ENCODE measurements at places on chromosomes 11 and 22. TPM values are rescaled to one million over a fixed set of nuclear protein-coding genes. Genes with fewer than 3 reads are reported as not detected.

DNA sequence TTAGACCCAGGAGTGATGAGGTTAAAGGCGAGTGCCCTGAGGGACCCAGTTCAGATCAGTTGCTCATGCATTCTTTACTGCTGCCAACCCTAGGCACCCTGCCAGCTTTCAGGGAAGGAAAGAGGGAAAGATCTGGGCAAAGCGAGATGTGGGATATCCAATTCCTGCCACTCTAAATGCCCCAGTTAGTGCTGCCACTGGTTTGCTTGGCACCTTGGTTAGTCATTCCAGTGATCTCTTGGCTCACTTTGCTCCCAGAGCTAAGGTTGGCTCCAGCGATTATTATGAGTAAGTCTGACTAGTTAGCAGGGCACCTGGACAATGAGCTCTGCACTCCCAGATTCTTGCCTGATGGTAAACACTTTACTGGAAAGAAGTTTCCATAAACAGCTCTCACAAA lies 85.0 kb downstream of the INSC start:
- DNase-seq: no peak

GRCh38 chr11:68371171-68372041 lies 59.0 kb downstream of the LRP5 start:
- no peak for DNase-seq

- no peak for DNase-seq
Measured at GRCh38 chr11:2263724-2264360, 6.5 kb downstream of the ASCL2 start.

GRCh38 chr11:95849087-95849825 lies 59.0 kb downstream of the CEP57 start:
- no peak for DNase-seq

DNA sequence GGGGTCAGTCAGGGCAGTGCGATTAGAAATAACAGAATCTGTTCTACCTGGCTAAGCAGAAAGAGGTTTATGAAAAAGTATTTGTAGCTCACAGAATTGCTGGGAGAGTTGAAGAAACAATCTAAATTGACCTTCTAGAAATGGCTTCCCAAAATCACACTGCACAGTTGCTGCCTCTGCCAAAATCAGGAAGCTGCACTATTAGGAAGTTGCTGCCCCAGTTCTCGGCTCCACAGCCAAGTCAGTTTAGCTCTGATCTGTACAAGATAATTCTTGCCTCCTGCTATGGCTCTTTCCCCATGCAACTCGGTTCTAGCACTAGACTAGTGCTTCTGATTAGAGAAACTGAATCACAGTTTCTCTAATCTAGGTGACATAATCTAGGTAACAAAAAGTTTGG lies 16.0 kb upstream of the CCDC90B start:
- DNase-seq: no peak

GRCh38 chr22:46931414-46931813 lies 169.0 kb downstream of the TBC1D22A start:
- DNase-seq: no peak

DNA sequence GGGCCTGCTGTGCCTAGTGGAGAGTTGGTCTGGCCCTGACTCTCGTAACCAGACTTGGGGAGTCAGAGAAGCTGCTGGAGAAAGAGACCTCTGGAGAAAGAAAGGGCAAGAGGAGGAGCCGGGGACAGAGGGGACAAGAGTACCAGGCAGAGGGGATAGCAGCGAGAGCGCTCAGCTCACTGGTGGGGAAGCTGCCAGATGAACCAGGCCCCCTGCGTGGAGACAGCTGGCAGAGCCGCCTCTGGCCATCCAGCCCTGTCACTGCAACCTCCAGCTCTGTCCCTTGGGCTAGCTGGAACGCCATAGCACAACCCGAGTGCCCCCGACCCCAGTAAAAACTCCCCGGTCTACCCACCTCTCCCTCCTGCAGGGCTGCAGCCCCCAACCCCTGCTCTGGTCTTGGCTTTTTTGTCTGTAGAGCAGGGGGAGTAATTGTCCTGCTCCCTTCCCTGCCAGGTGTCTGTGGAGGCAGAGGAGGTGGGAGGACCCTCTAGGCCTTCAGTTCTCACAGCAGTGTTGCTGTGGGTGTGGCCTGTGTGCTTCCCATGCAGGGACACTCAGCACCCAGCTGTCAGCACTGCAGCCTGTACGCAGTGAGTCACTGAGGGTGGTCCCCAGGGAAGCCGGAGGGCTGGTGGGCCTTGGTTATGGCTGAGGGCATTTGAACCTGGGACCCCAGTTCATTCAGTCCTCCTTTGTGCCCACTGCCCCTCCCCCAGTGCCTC lies 4.8 kb upstream of the SUN2 start:
- no peak for DNase-seq

DNA sequence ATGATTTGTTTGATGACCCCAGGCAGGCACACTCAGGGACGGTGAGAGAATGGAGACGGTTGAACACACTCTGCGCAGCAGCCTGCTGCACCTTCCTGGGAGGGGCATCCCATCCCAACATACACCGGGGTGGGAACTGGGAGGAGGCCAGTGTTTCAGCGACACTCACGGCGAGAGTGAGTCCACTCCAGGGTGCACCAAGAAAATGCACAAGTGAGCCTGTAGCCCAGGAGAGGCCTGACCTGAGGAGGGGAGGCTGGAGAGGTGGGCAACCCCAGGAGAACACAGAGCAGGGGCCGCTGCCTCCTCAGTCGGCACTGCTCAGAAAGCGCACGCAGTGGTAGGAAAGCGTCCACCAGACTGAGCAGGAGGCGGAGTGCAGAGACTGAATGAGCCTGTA lies 54.5 kb downstream of the IGF2 start:
- DNase-seq: peak; percentile 41

GRCh38 chr22:50670513-50670912 lies 2.1 kb upstream of the SHANK3 start:
- DNase-seq: no peak

DNA sequence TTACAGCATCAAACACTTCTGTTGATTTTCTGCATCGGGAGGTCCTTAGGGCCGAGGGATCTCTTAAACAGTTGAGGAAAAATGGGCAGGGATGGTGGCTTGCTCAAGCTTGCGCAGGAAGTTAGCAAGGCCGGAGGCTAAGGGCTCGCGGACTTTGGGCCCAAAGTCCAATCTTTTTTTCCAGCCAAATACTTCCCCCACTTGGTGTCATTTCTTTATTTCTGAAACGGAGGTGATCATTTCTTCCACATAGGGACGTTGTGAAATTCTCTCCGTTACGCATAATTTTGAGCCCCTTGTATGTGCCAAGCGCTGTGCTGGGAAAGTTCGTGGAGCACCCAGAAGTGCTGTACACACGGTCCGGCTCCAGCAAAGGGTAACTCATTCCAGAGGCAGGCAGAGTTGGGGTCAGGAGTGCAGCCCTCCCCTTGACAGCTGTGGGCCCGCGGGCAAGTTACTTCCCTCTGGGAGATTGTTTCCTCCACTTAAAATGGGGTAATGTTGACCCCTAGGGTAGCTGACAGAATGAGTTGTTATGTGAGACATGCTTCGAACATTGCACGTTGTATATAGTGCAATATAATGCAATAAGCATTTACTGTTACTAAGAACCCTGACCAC lies 809 bp downstream of the MIEF1 start:
- DNase-seq: no peak

- DNase-seq: no peak
Measured at GRCh38 chr22:42961810-42962209, 53.1 kb downstream of the PACSIN2 start.

DNA sequence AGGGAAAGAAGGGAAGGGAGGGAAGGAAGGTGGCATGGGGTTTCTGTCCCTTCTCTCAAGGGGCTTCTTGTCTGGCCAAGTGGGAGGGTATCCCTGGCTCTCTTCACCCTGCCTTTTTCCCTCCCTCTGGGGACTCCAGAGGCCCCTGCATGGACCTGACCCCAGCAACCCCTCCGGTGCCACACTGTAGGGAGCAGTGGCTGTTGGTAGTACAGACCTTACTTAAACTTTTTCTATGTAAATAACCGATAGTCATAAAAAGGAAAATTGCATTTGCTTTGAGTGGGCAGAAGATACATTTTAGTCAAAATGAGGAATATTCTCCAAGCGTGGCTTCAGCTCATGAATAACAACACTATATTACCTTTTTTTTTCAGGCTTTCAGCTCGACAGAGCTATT lies 1384.0 kb downstream of the BRD1 start:
- DNase-seq: peak; percentile 13

DNA sequence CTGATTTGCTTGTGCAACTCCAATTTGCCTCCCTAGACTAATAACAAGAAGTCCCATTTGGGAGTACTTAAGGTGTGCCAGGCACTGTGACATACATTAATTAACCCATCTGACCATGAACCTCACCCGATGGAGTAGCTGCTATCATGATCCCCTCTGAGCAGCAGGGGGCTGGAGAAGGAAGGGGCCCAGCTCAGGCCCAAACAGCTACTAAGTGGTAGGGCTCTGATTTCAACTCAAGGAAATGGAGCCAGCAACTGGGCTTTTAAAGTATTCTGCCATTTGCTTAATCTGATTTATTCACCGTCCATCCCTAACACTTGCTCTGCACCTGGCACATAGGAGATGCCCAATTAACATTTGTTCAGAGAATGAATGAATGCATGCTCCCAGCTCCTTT lies 1.2 kb downstream of the CRYBB1 start:
- peak; percentile 15 for DNase-seq

DNA sequence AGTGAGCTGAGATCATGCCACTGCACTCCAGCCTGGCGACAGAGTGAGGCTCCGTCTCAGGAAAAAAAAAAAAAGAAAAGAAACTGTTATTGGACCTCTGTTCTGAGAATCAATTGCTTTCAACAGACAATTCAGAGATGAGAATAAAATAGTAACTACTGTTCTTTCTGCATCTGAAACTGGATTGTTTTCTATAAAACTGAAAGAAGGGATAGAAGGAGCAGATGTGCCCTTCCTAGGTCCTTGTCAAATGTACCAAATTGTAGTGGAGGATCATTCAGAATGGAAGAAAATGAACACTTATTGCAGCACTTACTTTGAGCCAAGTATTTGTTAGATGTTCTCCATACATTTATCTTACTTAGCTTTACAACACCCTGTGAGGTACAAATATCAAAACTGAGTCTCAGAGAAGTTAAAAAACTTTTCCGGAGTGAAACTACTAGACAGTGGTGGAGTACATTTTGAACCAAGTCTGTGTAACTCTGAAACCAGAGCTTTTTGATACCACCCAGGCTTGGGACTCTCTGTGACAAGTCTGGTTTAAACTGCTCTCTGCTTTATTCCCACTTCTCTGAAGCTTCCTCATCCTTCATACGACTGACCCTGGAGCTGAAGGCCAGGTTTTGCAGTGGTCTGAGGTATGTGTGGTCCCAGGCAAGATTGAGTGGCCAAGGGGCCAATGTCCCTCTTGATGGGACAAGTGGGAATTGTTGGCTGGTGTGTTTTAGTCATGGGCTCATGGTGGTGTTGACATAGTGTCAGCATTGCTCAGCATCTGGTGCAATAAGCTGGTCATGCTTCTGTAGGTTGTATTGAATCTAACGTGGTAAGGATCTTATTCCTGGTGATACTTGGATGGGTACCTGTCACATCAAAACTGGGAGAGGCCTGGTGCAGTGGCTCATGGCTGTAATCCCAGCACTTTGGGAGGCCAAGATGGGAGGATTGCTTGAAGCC lies 48.2 kb upstream of the CCDC134 start:
- DNase-seq: no peak

DNA sequence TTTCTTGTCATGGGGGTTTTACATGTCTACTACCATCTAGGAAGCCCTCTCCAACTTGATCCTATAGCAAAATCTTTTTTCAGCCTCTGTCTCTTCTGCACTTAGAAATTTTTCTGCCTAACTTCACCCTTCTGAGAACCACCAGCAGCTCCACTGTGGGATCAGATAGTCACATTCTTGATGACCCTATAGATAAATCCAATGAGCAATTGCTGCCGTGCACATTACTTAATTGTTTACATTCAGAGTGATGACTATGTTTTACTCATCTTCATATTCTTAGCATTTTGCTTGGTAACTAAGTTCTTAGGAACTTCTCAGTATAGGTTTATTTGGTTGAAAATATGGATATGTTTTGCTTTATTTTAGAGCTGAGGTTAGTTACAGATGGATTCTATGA lies 12.4 kb upstream of the ETS1 start:
- DNase-seq: no peak

- no peak for DNase-seq
Measured at GRCh38 chr11:46835897-46836296, 10.2 kb downstream of the CKAP5 start.

GRCh38 chr11:8033305-8034105 lies 46.4 kb downstream of the EIF3F start:
- DNase-seq: peak; percentile 85

DNA sequence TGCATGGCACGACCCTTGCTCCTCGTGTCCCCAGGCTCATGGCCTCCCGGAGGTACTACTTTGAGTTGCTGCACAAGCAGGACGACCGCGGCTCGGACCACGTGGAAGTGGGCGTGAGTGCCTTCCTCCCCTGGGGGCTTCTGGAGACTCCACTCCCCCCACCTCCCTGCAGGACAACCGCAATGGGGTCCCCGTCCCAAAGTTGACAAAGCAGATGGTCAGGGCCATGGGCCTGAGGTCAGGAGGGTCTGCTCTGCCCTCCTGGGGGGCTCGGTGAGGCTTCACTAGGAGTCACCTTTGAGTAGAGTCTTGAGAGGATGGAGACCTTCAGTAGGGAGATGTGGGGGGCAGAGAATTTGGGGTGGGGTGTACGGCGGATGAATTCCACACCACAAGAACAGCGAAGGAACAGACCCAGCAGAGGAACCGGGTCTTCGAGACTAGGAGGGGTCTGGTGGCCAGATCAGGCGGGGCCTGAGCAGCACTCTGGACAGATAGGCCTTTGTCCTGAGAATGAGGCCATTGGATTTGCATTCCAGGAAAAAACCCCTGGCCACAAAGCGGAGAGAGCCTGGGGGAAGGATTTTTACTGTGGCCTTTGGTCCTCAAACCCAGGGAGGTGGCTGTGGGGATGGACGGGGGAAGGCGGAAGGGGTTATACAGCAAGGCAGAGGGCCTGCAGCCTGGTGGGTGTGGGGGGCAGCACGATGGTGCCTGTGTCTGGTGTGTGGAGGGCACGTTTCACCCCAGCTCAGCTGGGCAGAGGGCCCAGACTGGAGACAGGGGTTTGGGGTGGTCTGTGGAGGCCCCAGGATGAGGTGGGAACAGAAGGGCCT lies 4.6 kb downstream of the B4GALNT4 start:
- no peak for DNase-seq

- no peak for DNase-seq
Measured at GRCh38 chr11:41403458-41403857, 56.0 kb downstream of the LRRC4C start.

DNA sequence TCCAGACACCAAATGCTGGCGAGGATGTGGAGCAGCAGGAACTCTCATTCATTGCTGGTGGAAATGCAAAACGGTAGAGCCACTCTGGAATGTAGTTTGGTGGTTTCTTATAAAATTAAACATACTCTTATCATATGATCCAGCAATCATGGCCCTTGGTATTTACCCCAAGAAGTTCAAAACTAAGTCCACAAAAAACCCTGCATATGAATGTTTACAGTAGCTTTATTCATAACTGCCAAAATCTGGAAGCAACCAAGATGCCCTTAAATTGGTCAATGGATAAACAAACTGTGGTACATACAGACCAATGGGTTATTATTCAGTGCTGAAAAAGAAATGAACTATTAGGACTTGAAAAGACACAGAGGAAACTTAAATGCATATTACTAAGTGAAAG lies 87.8 kb downstream of the APOL5 start:
- DNase-seq: no peak

Gene CEP164
- 39.4 TPM for total RNA-seq

Gene ART5
- total RNA-seq: not detected

Gene SELENOH
- total RNA-seq: 79.1 TPM

Gene LSP1
- total RNA-seq: 422 TPM

Gene MTMR3
- total RNA-seq: 87.9 TPM

Gene HPS5
- total RNA-seq: 30.0 TPM

Gene PRR33
- total RNA-seq: not detected

Gene DDTL
- 2.3 TPM for total RNA-seq

Gene KRTAP5-2
- total RNA-seq: not detected

Gene SMC1B
- 0.10 TPM for total RNA-seq

Gene ART1
- total RNA-seq: not detected

Gene PTGDR2
- 0.16 TPM for total RNA-seq
